ENCODE measurements at places on chromosomes 13 and 19. TPM values are rescaled to one million over a fixed set of nuclear protein-coding genes. Genes with fewer than 3 reads are reported as not detected.

The CCDC70 gene
- not detected for total RNA-seq

The ADAMTSL5 gene
- 2.8 TPM for total RNA-seq

The KLK14 gene
- total RNA-seq, result 0.46 TPM

The IL4I1 gene
- total RNA-seq, result 3.7 TPM

The STARD13 gene
- total RNA-seq, result 91.6 TPM

The SHISA2 gene
- 13.2 TPM for total RNA-seq

The TLE2 gene
- total RNA-seq, result 47.1 TPM

The MAP4K1 gene
- total RNA-seq, result 9.8 TPM

The DACH1 gene
- 5.4 TPM for total RNA-seq

The SHD gene
- total RNA-seq, result not detected

The SLC25A41 gene
- 0.28 TPM for total RNA-seq

The NCCRP1 gene
- total RNA-seq, result 0.97 TPM

The TMEM59L gene
- 1.7 TPM for total RNA-seq

The PPP1R15A gene
- 101 TPM for total RNA-seq

The KXD1 gene
- total RNA-seq, result 85.9 TPM

The ACER1 gene
- total RNA-seq, result not detected

The KIR2DL3 gene
- 0.15 TPM for total RNA-seq

The SERP2 gene
- 6.6 TPM for total RNA-seq

The DAND5 gene
- total RNA-seq, result 0.25 TPM

The CD37 gene
- total RNA-seq, result 65.1 TPM

The EPN1 gene
- total RNA-seq, result 140 TPM

The CDC42EP5 gene
- total RNA-seq, result 24.9 TPM

The ZNF524 gene
- total RNA-seq, result 12.6 TPM

The SLITRK6 gene
- 5.6 TPM for total RNA-seq

The ZNF135 gene
- 13.5 TPM for total RNA-seq

The NR2F6 gene
- 26.1 TPM for total RNA-seq

The PSENEN gene
- 129 TPM for total RNA-seq

The SPATA13 gene
- 36.7 TPM for total RNA-seq

The RASGRP4 gene
- 4.5 TPM for total RNA-seq

The PRSS57 gene
- not detected for total RNA-seq

The FUZ gene
- 36.8 TPM for total RNA-seq

The MYBPC2 gene
- total RNA-seq, result 0.21 TPM

The IRGC gene
- total RNA-seq, result not detected

The SERPINE3 gene
- total RNA-seq, result not detected

The IZUMO2 gene
- not detected for total RNA-seq

The ZNF20 gene
- total RNA-seq, result 15.0 TPM
